GM04503 (cell line): ENCODE measurements at places on chromosomes 5 and 9.

DNA sequence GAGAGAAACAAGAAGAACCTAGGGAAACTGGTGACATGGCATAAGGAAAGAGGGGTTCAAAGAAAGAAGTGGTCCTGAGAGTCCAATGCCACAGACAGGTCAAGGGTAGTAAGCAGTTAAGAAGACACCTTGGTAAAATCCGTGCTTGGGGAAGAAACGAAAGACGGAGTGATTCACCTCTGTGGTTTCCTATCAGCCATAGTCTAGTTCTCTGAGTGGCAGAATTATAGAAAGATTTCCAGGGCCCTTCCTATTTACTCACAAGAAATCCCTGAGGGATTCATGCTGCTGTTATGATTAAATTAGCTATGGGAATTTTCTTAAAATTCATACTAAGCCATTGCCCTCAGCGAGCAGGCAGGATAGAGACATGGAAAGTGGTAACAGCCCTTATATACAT lies 31.7 kb downstream of the IL33 start:
- DNase-seq: no peak

GRCh38 chr9:72924154-72924790 lies 28.6 kb downstream of the ALDH1A1 start:
- no peak for DNase-seq

DNA sequence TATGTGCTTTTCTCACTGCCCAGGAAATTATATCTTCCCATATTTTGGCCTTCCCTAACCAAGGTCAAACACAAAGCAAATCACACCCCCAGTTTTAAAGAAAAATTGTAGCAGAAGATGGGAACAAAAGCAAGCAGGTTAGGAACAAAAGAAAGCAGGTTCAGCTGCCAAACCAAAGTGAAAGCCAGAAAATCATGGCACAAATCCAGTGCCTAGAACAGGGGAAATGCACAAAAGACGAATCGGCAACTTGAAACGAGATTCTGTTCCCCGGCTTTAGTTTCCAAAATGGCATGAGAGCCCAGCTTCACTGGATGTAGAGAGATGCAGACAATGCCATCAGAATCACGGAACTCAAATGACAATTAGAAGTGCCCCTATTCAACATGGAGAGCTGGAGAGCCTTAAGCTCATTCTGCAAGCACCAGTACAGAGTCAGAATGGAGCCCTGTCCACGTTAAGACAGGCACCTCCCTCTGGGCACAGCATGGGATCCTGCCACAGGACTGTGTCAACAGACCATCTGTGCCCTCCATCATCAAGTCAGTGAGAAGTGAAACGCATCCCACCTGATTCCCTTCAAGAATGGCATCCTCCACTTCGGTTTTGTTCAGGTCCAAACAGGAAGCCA lies 13.8 kb downstream of the DNAH5 start:
- no peak for DNase-seq

- DNase-seq: peak; percentile 34
These were observed 145.1 kb upstream of the ADAMTS16 start for GRCh38 chr5:4995014-4995413.

GRCh38 chr9:93013856-93014582 lies 44.5 kb upstream of the SUSD3 start:
- DNase-seq: no peak

DNA sequence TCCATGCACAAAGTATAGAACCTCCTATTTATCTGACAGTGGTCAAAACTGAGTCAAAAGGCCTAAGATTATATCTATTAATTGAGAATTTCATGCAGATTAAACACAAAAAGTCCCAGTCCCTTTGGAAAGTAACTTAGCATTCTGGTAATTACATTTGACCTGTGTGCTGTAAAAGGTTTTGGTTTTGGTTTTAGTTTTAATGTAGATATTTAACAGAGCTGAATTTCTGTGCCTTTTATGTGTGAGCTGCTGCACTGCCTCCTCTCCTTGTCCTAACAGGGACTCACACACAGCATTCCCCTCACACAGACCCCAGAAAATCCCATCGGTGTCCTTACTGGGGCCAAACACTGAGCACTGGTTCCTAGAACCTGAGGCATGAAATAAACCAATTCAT lies 31.0 kb upstream of the FSD1L start:
- DNase-seq: no peak

DNA sequence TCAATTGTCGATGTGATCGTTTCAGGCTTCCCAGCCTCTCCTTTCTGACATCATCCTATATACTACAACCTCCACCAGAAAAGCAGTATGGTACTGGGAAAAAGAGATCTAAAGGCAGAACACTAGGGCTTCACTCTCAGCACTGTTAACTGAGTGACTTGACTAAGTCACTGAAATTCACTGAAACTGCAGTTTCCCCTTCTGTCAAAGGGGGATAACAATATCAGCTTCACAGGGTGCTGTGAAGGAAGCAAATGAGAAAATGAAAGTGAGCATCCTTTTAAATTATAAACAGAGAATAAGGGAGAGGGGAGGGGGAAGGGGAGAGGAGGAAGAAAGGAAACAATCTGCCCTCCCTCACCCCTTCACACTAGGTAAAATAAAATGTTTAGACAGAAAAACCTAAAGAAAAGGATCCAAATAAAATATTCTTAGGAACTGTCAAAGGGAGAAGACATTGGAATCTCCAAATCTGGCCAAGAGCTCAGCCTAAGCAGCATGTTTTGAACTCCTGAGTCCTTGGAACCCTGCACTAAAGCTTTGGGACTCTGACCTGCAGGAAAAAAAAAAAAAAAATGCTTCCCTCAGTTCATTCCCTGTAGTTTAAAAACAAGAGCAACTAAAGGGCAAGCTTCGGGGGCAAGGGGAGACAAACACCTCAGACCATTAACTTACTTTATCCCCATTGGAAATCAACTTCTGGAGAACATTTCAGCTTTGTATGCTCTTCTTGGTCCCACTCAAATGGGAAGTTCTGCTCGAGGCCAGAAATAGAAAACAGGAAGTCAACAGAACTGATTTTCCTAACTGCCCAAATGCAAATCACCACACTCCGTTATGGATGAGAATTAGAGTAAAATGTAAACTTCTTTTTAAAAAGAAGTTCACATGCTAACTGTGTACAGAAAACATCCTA lies 178.3 kb downstream of the DEPDC1B start:
- DNase-seq: no peak

- DNase-seq: no peak
These were observed 55.3 kb downstream of the TRPC7 start for GRCh38 chr5:136309932-136310598.

DNA sequence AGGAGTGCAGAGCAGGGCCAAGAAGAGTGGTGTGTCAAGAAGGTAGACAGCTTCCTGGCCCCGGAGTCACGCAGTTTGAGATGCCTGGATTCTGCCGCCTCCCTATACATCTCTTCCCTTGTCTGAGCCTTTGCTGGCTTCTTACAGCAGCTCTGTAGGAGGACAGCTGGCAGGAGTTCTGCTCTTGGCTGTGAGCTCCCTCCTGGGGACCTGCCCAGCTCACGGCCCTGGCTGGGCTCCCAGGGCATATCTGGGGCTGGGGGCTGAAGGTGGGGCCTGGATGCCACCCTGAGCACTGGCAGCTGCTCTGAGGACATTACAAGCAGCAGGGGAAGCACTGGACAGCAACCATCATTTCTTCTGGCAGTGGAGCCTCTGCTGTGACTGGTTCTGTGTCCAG lies 786 bp upstream of the TSSK1B start:
- no peak for DNase-seq

DNA sequence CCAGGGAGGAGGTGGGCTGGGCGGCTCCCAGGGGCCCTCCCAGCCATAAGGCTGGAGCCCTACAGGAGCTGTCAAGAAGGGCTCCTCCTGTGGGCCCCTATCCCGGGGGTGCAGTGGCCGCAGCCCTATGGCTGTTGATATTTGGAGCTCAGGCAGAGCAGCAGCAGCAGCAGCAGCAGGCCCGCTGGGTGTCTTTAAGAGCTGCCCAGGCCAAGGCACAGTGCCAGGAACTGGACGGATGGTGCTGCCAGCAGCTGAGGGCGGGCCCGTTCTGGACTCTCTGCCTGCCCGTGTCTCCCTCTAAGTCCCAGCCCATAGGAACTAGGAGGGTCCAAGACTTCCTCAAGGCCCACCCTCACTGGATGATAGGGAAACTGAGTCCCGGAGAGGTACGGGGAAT lies 3.6 kb downstream of the AK1 start:
- no peak for DNase-seq

DNA sequence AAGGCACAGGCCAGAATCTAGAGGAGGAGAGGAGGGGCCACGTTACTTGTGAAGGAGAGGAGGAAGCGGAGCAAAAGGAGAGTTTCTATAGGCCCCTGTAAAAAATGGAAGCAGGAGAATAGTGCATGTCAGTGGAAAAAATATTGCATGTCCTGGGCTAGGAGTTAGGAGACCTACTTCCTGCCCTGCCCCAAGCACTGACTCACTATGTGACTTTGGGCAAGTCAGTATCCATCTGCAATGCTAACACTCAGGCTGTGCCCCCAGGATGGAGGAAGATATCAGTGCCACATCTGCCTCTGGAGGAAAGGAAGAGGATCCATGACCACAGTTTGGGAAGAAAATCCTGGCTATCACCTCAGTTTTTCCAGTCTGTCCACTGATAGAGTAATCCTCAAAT lies 7.0 kb downstream of the PIGO start:
- DNase-seq: no peak

- no peak for DNase-seq
These were observed 96.2 kb downstream of the KLHL3 start for GRCh38 chr5:137639645-137640044.

DNA sequence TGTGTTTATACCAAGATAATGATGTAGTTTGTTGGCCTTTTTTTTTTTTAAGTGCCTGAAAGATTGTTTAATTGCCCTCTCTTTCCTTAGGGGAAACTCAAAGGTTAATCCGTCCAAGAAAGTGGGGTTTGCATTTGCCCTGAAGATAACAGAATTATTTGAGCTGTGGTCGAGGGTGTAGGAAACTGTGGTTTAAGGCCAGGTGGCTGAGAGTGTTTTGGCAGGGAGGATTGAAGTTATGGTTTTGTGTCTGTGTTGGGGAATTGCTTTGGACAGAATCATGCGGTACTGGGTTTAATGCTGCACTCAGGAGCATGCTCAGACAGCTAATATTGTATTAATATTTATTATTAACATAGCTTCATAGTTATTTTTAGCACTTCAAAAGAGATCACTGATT lies 509.8 kb downstream of the EBF1 start:
- DNase-seq: no peak

- no peak for DNase-seq
These were observed 15.3 kb downstream of the BICD2 start for GRCh38 chr9:92749071-92749933.

DNA sequence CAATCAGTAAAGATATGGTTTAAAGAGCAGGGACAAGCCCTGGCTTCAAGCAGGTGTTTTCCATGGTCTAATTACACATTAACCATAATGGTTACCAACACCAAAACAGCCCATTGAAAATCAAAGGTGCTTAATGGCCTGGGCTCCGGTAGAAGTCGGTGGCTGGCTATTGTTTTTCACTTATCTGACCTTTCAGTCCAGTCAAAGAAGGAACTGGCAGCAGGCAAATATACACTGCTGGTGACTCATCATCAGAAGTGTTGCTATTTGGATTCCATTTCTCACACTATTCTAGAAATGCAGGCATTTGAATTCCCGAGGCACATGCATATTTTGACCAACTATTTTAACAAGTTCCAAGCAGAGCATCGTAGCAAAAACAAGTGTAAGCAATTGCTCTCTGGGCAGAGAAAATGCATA lies 26.3 kb upstream of the GABRP start:
- DNase-seq: no peak

GRCh38 chr5:138844812-138845513 lies 30.2 kb downstream of the LRRTM2 start:
- peak; percentile 71 for DNase-seq

- DNase-seq: no peak
These were observed 2.5 kb upstream of the ZNF608 start for GRCh38 chr5:124748687-124749594.

DNA sequence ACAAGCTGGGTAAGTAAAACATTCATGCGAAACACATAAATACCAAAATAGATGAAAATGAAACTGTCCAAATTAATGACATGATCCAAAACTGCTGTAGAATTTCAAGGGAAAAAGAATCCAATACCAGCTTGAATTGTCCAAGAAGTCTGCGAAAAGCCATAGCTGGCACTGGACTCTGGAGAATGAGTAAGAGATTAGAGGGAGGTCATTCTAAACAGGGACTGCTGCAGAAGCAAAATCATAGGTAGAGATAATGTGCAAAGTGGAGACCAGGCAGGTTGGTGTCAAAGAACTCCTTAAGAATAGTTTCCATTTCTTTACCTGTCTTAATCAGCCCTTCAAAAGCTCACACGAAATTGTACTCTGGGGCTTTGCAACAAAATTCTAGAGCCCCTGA lies 162.5 kb downstream of the NFIB start:
- DNase-seq: no peak

GRCh38 chr5:175853573-175854230 lies 17.7 kb upstream of the CPLX2 start:
- DNase-seq: no peak

DNA sequence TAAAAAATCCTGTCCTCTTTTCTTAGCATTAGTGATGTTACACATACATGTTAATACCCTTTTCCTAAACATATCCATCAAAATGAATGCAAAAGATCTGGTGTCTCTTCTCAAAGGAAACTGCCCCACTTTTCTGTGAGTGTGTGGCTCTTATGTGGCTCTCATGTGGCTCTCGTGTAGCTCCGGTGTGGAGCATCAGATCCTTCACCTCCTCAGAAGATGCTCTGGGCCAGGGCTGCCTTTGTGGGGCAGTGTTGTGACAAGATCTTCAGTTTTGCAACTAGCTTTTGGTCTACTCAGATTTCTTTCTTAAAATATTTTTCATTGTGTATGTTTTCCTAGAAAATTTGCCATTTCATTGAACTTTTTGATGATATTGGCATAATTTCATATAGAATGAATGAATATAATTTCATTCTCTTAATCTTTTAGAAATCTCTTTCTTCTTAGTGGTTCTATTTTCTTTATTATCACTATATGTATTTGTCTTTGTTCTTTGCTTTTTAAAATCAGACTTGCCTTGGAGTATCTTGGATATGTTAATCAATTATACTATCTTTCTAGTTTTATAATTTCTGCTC lies 19.4 kb downstream of the GARNL3 start:
- peak; percentile 17 for DNase-seq

DNA sequence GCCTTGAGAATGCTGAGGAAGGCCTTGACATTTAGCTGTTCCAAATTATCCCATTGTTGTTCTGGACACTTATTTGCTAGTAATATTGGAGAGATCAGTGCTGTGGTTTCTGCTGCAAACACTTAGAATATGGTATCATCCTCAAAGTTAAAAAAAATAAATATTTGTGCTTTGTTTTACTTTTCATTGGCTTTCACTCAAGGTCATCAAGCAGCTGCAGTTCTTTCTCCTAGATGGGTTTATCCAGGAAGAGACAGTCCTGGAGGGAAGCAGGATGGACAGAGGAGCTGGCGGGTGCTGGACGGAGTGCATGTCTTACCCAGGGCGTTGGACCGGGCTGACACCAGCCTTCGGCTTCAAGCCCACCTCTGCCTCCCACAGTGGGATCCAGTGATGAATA lies 193.6 kb downstream of the MTRR start:
- DNase-seq: no peak

DNA sequence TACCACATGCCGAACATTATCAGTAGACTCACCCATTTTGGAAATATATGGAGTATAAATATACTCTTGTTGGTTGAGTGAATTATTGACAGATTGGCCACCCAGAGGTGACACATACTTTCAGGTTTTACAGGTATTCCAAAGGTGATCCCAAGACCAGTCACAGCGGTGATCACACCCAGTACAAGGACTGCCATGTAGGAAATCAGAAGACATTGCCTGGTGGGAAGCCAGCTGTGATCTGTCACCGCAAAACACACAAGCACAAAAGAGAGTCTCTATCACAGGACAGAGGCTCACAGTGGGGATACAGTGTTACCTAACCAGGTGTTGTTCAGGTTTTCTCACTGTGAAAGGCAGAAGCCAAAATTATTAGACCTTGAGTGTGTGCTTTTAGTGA lies 15.8 kb downstream of the BTF3 start:
- no peak for DNase-seq
